ENCODE measurements at places on chromosomes 11 and 22. TPM values are rescaled to one million over a fixed set of nuclear protein-coding genes. Genes with fewer than 3 reads are reported as not detected.

Gene MAJIN
- total RNA-seq, result not detected

Gene SLC22A6
- not detected for total RNA-seq

Gene CWF19L2
- 9.5 TPM for total RNA-seq

Gene ANGPTL5
- 0.77 TPM for total RNA-seq

Gene SCN2B
- 19.6 TPM for total RNA-seq

DNA sequence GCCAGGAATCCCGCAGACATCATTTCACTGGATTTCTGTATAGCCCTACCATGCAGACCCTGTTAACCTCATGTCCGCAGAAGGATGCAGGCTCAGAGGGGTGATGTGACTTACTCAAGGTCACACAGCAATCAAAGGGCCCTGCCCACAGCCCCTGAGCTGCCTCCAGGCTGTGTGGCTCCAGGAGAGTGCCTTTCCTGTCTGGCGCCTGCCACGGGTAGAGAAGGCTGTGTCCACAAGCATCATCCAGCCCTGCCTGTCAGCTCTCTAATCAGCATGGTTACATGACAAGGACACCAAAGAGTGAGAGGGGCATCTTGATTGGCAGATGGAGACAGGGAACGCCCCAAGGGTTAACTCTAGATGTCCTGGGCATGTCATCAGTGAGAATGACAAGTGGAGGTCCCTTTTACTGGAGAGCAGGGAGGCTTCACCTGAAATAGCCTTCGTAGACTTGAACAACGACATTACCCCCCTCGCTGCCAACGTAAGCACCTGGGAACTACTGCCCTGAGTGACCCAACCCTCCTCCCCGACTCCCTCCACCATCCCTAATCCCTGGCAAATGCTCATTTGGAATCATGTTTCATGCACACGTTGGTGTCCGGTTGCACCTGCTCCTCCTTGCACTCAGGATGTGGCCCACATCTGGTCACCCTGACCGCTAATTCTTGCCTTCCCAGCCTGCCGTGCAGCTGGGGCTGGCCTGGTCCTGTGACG lies 6.9 kb downstream of the FGF19 start:
- DNase-seq, result no peak

GRCh38 chr11:65793144-65793581 lies 6.3 kb downstream of the OVOL1 start:
- DNase-seq, result no peak

DNA sequence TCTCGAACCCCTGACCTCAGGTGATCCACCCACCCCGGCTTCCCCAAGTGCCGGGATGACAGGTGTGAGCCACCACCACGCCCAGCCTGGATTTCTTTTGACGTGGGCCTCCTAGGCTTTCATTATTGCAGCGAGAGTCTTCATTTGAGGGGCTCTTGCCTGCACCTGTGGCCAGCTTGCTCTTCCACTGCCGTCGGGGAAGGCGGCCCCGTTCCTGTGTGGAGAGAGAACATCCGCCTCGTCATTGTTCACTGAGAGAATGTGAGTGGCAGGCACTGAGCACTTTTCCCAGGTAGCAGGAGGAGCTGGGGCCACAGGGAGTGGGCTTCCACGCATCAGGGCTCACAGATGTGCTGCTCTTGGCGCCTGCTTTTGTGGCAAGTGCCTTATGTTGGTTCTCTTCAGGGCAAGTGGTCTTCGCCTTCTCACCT lies 365.0 kb downstream of the TBC1D22A start:
- DNase-seq, result no peak

GRCh38 chr11:27385245-27385644 lies 22.2 kb upstream of the CCDC34 start:
- no peak for DNase-seq

GRCh38 chr11:118917481-118918127 lies 8.1 kb downstream of the BCL9L start:
- peak; percentile 78 for DNase-seq

DNA sequence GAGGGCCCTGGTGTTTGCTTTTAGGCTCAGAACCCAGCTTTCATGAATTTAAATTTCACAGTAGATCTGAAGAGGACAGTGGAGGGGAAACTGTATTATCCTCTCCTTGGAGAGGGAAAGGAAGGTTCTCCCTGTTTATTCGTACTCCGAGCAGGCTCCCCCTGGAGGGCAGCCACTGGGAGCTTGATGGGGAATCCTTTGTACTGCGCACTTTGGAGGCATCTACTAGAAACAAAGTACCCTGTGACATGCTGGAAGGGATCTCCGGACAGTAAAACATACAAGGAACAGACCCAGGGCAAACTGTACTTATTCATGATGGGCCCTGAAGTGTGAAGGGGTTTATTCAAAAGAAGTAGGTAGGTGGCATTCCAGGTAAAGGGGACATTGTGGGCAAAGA lies 27.2 kb downstream of the NAV2 start:
- DNase-seq, result peak; percentile 60

- no peak for DNase-seq
These were observed 6.2 kb upstream of the FAM83F start for GRCh38 chr22:39988386-39989114.

- DNase-seq, result no peak
These were observed 212.4 kb upstream of the SYN3 start for GRCh38 chr22:33270596-33270995.

DNA sequence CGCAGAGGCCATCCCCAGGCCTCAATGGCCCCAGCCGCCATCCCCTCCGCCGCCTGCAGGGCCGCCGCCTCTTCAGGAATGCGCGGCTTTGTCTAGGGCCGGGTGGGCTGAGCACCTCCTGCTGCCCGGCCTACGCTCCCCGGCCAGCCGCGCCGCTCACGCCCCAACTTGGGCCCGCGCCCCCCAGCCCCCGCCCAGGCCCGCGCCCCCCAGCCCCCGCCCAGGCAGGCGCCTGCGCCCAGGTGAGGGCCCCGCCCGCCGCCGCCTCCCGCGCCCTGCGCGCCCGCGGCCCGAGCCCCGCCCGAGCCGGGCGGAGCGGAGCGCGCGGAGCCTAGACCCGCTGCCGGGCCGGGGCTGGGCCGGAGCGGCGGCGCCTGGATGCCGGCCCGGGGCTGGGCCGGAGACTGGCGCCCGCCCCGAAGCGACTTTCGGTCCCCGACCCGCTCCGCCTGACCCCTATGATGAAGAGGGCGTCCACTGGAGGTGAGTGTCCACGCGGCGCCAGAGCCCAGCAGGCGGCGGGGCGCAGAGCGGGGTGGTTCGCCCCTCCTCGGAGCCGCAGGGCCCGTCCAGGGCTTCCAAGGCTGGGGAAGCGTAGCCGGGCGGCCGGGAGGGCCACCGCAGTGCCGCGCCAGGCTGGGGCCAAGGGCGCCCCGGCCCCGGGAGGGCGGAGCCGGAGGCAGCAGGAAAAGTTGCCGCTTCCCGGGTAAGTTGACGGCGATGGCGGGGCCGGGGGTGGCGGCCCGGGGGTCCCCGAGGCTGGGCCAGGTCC lies 34.3 kb upstream of the PRODH start:
- no peak for DNase-seq

GRCh38 chr22:42621505-42622002 lies 6.9 kb upstream of the POLDIP3 start:
- DNase-seq, result peak; percentile 81

GRCh38 chr22:40265783-40266182 lies 80.5 kb upstream of the ADSL start:
- DNase-seq, result no peak

GRCh38 chr11:69510471-69511357 lies 29.3 kb downstream of the LINC01488 start:
- peak; percentile 13 for DNase-seq

GRCh38 chr22:36548606-36549005 lies 19.6 kb upstream of the EIF3D start:
- peak; percentile 53 for DNase-seq

DNA sequence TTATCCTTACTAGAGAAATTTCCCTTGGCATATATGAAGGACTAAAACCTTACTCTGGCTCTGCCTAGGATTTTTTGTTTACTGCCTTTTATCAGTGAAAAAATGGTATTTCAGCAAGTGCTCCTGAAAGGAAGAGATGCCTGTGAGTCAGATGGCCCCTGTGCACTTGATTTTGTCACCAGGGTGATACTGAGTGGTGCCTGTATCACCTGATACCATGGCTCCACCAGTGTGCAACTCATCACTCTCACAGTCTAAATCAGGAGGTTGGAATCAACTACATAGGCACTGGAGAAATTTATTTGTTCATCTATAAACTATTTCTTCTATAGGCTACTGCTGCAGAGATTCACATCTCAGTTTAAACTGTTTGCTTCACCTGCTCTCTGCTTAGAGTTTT lies 43.2 kb downstream of the F2 start:
- DNase-seq, result no peak

Data from left ventricle myocardium superior (tissue), 1 donor.